ENCODE measurements at places on chromosomes 7 and 10.

GRCh38 chr7:45888185-45888992, at the start of gene IGFBP1:
Gene IGFBP1 (plus strand): TSS chr7:45888488. CDS start chr7:45888653, 165 bp downstream.
- DNase-seq: no peak

- DNase-seq: no peak
Observed at GRCh38 chr10:59905731-59906416, 482 bp downstream of the CCDC6 start.

GRCh38 chr7:4957847-4958476, 1.0 kb downstream of the MMD2 start:
- DNase-seq: no peak

- no peak for DNase-seq
Observed at GRCh38 chr10:98433881-98434732, 12.6 kb downstream of the HPS1 start.

GRCh38 chr10:5396556-5397300, 7.9 kb downstream of the TUBAL3 start:
- DNase-seq: no peak

GRCh38 chr7:114412548-114412947, 2.1 kb upstream of the FOXP2 start:
- DNase-seq: no peak

DNA sequence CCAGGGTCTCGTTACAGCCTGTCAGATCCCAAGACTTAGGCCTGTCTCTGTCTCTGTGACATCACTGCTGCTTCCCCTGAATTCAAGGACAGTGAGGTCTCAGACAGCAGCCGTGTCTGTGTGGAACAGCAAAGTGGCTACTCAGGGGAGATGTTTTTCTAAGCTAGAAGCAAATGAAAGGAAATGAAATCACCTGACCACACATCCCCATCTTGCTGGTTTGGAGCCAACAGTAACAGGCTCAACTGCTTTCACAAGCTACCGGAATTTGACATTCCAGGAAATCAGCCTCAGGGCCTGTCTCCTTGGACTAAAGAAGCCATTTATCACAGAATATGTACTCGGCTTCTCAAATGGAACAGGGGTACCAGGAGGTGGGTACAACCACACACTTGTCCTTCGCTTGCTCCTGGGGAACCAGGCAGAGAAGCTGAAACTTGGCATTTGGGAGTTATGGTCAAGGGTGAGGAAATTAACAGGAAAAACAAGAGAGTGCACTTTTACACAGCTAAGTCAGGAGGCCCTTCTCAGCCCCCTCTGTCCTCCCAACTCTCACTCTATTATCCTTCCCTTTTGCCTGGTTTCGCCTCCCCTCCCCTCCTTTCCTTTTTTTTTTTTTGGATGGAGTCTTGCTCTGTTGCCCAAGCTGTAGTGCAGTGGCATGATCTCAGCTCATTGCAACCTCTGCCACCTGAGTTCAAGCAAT, 73.2 kb downstream of the SPDYE5 start:
- peak; percentile 84 for DNase-seq
